Astrocyte of the spinal cord (primary cell): ENCODE measurements at places on chromosomes 4 and X.
A peak's percentile ranks its signal among the peaks of the same experiment; 100 is the strongest.

DNA sequence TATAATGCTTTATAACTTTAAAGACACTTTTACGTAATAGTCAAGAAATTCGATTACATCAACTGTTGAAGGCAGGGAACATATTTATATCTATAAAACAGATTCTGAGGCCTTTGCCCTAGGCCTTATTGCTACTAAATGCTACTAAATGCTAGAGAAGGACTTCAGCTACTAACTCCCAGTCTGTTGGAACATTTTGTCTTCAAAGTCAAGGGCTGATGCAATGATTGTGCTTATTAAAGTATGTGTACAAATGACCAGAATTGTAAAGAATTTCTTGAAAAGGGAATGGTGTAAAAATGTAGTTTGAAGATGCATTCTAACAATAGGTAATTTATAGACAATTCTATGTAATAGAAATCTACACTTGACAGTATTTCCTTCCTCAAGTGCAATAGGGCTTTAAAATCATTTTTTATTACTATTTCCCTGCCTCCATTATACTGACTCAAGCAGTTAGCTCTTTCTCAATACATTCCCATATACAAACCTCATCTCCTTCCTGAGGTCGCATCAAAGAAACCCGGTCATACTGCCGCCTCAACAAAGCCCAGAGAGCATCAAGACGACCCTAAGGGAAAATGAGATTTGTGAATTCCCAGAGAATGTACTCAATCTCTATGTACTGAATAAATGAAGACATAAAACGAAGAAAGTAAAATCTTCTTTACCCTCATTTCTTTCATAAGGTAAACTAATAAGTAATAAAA, 95.7 kb downstream of the ANTXR2 start:
- DNase-seq = no peak

GRCh38 chr4:73718375-73719373, 21.7 kb upstream of the CXCL8 start:
- DNase-seq = peak; percentile 59

DNA sequence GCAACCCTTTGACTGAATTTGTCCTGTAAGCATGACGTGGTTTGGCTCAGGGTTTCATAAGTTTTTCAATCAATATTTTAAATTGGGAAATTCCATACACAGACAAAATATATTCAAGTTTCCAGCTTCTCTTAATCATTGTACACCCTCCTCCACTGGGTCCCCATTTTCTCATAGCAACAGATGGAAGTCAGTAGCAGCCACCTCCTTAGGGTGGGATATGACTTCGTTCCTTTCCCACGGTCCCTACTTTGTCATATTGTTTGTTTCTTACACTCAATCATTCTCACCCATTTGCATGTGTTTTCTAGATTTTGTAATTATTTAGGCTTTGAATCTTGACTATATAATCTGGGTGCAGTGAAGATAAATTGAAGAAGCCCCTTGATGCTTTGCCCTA, 664.5 kb upstream of the IGFBP7 start:
- DNase-seq = no peak

GRCh38 chr4:168852933-168853713, 156.9 kb downstream of the CBR4 start:
- no peak for DNase-seq

DNA sequence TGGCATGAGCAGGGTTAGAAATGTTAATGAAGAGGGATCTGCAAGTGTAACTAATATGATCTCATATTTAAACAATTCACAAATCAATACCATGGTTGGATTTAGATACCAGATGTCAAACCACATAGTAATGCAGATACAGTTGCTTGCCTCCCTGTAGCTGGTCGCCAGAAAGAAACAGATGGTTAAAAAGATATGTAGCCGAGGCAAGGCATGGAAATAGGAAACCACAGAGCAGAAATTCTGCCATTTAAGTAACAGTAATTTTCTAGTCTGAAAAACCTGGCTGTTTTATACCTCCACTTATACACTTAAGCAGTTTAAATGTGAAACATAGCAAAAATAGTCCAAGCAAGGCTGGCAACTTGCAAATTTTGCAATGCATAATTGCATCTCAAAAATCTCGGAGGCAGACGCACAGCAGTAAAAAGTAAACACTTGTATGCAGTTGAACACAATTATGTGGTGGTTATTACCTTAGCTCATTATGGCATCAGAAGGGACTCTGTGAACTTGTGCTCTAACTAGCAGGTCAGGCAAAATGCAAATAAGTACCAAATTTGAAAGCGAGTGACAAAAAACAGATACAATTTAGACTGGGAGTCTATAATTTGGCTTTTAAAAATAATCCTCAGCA, 126.8 kb downstream of the NAA11 start:
- DNase-seq = peak; percentile 15

- DNase-seq = no peak
Measured at GRCh38 chr4:177566691-177567090, 124.5 kb upstream of the AGA start.

DNA sequence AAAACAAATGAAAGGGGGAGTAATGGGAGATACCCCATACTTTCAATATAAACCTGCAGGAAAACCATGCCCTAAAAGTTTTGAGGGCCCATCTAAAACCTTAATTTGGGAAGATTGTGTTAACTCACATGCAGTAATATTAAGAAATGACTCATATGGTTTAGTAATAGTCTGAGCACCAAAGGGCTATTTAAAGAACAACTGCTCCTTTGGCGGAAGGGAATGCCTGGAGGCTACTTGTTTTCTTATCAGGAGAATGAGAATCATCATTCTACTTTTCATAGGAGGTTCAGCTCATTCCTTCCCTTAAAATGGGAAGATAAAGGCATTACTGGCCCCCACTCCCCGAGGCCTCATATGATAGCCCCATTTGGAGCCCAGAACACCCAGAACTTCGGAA, 47.6 kb downstream of the SPIN3 start:
- DNase-seq = no peak

- peak; percentile 79 for DNase-seq
Measured at GRCh38 chr4:138875891-138876608, 139.5 kb upstream of the NOCT start.

- DNase-seq = peak; percentile 4
Measured at GRCh38 chrX:135411893-135412292, 9.9 kb upstream of the SMIM10L2A start.

DNA sequence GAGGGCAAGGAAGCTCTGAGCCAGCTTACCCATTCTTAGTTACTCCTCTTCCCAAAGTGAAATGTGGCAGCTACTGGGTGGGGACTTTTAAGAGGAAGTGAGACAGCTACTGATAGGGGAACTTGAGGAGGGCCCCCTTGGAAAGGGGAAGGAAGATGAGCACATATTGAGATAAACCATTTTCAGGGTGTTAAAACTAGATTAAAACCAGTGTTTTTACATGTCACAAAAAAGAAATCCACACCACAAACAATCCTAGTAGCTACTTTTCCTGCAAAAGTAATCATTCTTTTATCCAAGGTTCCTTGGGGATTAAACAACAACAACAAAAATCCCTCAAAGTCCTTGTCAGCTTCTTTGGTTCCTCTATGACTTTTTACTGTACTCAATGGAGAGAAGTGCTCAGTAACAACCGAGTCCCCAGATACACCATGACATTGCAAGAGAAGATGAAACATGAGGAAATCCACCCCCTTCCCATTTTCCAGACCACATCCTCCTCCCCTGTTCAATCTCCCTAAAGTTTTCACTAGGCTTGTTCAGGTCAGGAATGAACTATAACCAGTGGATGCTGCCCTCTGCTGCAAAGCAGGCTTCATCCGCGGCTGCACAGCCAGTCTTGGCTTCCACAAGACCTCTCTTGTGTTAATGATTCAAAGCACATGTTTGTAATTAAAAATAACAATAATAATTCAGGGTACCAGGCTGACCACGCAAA, 113.5 kb upstream of the TMEM164 start:
- DNase-seq = peak; percentile 16

DNA sequence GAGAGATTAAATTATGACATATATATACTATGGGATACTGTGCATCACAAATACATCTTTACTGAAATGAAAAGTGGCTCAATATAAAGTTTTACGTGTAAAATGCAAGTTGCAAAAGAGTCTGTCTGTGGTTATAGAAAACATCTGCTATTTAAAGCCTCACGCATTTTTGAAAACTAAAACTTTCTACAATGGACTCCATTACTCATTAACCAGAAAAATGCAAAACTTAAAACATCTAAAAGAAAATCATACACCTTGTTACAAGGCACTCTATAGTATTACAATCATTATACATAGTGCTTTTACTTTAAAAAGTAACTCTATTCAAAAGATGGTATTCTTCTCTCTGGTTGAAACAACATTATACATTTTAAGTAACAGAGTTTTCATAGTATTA, 755.6 kb downstream of the DMD start:
- no peak for DNase-seq

GRCh38 chr4:147968641-147969040, 236.8 kb downstream of the ARHGAP10 start:
- DNase-seq = no peak

GRCh38 chr4:25663781-25664180, 8.1 kb downstream of the SLC34A2 start:
- DNase-seq = no peak

GRCh38 chr4:26176598-26177149, 144.1 kb upstream of the RBPJ start:
- DNase-seq = peak; percentile 80

- no peak for DNase-seq
Measured at GRCh38 chr4:133720001-133720400, 481.6 kb downstream of the PABPC4L start.

DNA sequence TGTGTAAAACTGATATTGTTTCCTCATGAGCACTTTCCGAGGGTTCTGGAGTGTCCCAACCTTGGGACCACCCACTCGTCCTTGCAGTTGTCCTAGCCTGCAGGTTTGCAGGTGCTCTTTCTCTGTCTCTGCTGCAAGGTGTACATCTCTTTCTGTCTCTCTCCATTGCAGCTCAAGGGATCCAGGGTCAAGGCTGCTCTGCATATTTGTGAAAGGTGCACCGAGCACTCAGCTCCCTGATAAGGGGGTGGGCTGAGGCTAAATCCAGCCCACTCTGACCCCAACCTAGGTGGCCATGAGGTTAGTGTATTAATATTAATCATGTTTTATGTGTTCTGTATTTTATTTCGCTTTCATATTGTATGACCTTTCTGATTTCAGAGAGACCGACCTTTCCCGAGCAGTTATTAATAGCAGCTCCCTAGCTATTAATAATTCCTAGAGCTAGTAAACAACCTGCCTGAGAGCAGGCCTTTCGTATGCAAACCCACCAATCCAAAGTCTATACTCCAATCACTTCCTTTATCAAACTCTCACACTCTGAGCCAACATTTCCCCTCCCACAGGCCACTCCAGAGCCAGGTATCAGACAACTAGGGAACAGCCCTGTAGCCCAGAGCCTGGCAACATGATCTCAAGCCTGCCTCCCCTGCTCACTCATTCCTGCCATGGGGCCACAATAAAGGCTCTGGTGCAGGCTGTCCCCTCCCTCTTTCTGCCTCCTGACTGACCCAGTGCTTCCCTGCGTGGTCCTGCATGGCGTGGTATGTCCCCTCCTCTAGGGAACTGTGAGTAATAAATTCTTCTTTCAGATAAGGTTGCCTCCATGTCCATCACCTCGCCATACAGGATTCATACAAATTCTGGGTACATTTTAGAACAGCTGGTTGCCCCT, 73.9 kb downstream of the SLC2A9 start:
- no peak for DNase-seq

GRCh38 chr4:15011166-15011565, 8.9 kb downstream of the CPEB2 start:
- no peak for DNase-seq

GRCh38 chr4:152079543-152080293, 318.9 kb upstream of the GATB start:
- no peak for DNase-seq

GRCh38 chr4:172842779-172843178, 325.8 kb upstream of the GALNT7 start:
- DNase-seq = no peak

- DNase-seq = no peak
Measured at GRCh38 chr4:26782168-26782829, 78.3 kb upstream of the STIM2 start.

DNA sequence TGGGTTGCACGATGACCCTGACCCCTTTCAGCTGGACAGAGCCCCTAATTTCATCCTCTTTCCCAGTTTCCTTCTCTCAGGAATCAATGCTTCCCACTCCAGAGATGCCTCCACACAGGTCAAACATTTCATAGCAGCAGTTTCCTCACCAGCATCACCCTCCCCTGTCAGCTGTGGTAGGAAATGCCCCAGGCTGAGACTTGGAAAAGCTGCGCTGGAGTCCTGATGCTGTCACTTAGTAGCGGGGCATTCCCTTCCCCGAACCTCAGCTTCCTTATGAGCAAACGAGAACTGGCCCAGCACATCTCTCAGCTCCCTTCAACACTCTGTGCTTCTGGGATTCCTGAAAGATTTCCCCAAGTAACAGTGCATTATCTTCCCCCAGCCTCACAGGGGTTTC, 2.7 kb downstream of the GJB1 start:
- DNase-seq = no peak

GRCh38 chrX:27445438-27445837, 17.7 kb downstream of the PPP4R3C start:
- no peak for DNase-seq

- DNase-seq = no peak
Measured at GRCh38 chr4:137420901-137421396, 111.3 kb downstream of the PCDH18 start.

DNA sequence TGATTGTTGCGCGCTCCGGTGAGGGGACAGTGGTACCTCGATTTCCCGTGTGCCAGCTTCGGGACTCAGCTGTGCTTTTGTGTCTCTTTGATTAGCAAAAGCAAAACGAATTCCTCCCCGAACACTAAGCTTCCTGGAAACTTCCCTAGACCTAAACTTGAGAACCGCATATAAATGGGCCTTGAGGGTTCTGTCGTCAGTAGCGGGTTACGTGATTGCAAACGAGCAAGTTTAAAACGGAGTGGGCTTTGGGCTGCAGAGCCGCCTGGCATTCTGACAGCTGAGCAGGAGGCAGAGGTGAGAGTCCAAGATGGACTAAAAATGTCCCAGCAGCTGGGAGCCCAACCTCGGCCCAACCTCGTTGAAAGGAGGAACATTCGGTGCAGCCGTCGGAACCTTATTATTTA, 1.2 kb upstream of the TAPT1 start:
- peak; percentile 33 for DNase-seq

- DNase-seq = no peak
Measured at GRCh38 chr4:184313702-184314659, 96.3 kb upstream of the ENPP6 start.

GRCh38 chr4:118776157-118776954, 59.6 kb downstream of the SEC24D start:
- DNase-seq = peak; percentile 68

DNA sequence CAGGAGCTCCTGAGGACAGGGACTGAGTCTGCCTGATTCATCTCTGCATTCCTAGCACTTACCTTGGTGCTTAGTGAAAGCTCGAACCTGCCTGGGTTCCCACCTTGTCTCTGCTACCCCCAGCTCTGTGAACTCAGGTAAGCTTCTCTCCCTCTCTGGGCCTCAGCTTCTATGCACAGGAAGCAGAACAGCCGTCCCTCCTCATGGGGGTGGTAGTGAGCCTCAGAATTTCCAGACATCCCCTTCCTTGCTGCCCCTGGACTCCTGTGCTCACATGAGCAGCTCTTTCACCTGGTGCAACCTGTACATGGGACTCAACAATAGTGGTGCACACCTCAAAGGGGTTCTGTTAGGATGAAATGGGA, 50.8 kb downstream of the HTRA3 start:
- no peak for DNase-seq
